Sciatic nerve (tissue), 2 donors: ENCODE measurements at places on chromosomes 11 and 22. TPM values are rescaled to one million over a fixed set of nuclear protein-coding genes. Genes with fewer than 3 reads are reported as not detected.

The FGF19 gene
- not detected for total RNA-seq

The PRG2 gene
- total RNA-seq, result not detected

The PATE4 gene
- total RNA-seq, result not detected

The CASP5 gene
- 0.76 TPM for total RNA-seq
